Heart right ventricle (tissue), 16 donors: ENCODE measurements at places on chromosomes 1 and 21. TPM values are rescaled to one million over a fixed set of nuclear protein-coding genes. Genes with fewer than 3 reads are reported as not detected.

The AJAP1 gene
- total RNA-seq = not detected

The MAEL gene
- total RNA-seq = 2.5 TPM

The DYNLT4 gene
- total RNA-seq = 0.77 TPM

- H3K36me3 ChIP-seq = no peaks in the 10 kb centered on the region
- no peak overlapping the region for H3K4me3 ChIP-seq
- peak overlapping the region; percentile 71 for H3K27ac ChIP-seq
- H3K4me1 ChIP-seq = peaks cover 36% of the 10 kb centered on the region
Measured at GRCh38 chr21:38903690-38904139, 98.0 kb downstream of the ETS2 start.

DNA sequence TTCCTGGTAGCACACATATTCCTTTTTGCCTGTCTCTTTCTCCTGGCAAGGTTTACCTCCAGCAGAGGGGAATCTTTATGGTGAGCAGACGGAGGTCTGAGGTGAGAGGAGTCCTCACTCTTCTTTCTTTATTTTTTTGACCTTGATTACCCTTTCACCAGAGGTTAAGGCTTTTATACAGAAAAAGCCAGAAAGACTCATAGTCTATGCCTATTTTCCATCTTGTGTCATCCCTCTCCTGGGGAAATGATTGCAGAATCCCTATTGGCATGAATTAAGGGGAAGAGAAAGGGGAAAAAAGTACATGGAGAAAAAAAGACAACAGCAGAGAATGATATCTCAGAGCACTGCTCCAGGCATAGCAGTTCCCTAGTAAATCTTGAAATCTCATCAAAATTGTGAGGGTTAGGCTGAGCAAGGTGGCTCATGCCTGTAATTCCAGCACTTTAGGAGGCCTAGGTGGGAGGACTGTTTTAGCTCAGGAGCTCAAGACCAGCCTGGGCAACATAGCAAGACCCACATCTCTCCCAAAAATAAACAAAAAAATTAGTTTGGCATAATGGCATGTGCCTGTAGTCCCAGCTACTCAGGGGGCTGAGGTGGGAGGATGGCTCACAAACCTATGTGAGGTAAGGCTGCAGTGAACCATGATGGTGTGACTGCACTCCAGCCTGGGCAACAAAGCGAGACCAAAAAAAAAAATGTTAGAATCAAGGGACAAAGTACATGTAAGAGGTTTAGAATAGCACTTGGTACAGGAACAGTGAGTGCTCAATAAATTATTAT is 1.2 kb upstream of the XPR1 start:
- H3K27ac ChIP-seq = no peak overlapping the region
- no peaks in the 10 kb centered on the region for H3K27me3 ChIP-seq
- no peaks in the 10 kb centered on the region for H3K36me3 ChIP-seq
- no peak overlapping the region for H3K4me3 ChIP-seq
- peaks cover 33% of the 10 kb centered on the region for H3K4me1 ChIP-seq

GRCh38 chr1:42801832-42802473 is 15.0 kb upstream of the ERMAP start:
- H3K4me3 ChIP-seq = no peak overlapping the region
- no peak overlapping the region for H3K27ac ChIP-seq
- H3K27me3 ChIP-seq = no peaks in the 10 kb centered on the region
- H3K4me1 ChIP-seq = no peaks in the 10 kb centered on the region
- DNase-seq = no peak
- peaks cover 22% of the 10 kb centered on the region for H3K36me3 ChIP-seq
